ENCODE measurements at places on chromosomes 11 and 22. TPM values are rescaled to one million over a fixed set of nuclear protein-coding genes. Genes with fewer than 3 reads are reported as not detected.

GRCh38 chr11:43736502-43737200, 56.1 kb downstream of the HSD17B12 start:
- DNase-seq, result no peak

DNA sequence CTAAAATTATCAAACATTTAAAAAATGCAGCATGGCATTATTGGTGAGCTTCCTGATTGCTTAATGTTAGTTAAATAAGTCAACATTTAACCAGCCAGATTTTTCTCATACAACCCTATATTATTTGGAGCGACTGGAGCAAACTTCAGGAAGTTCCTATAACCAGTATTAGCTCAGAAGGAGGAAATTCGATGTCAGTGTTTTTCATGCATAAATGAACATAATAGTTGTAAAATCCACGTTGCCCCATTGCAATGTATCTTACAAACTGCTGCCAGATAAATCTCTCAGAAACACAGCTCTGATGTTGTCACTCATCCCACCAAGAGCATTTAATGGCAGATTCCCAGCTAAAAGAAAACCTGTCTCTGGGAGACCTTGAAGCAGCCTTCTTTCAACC, 278.5 kb downstream of the CASP12 start:
- DNase-seq, result no peak

GRCh38 chr11:59172345-59173079, 580 bp downstream of the DTX4 start:
- no peak for DNase-seq

DNA sequence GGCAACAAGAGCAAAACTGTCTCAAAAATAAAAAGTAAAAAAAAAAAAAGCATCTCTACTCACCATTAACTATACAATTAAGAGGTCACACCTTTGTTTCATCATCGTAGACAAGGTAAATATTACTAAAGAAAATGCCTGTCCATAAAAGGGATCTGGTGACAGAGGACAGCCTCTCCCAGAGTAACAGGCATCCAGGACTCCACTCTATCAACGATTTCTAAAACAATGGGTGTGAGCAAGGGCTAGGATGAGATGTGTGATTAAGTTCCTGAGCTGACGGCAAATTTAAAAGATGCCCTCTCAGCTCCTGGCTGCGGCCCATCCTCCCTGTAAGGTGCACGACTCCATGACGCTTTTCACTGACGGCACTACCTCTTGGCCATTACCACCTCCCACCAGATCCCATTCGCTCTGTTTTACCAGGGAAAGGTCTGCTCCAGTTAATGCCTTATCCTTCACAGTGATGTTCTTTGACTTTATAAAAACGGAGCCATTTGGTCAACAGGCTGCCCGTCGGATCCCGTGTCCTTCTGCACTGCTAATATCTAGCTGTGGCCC, 2.3 kb upstream of the TMEM45B start:
- no peak for DNase-seq

GRCh38 chr22:36925388-36926290, 12.2 kb downstream of the CSF2RB start:
- no peak for DNase-seq

DNA sequence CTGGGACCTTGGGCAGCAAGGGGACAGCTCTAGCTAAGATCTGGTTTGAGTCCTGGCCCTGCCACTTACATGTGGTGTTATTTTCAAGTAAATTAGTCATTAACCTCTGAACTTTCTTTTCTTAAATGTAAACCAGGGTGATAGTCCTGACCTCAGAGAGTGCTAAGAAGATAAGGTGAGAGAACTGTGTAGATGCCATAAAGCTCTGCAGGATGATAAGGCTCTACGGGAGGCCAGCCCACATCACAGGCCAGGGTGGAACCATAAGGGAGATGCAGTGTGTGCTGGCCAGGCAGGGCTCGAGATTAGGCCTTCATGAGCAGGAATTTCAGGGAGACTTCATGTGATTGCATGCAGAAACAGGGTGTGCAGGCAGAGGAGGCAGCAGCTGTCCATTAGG, 24.2 kb downstream of the NECTIN1 start:
- no peak for DNase-seq

- no peak for DNase-seq
Measured at GRCh38 chr11:63682066-63683021, 1.0 kb downstream of the RTN3 start.

DNA sequence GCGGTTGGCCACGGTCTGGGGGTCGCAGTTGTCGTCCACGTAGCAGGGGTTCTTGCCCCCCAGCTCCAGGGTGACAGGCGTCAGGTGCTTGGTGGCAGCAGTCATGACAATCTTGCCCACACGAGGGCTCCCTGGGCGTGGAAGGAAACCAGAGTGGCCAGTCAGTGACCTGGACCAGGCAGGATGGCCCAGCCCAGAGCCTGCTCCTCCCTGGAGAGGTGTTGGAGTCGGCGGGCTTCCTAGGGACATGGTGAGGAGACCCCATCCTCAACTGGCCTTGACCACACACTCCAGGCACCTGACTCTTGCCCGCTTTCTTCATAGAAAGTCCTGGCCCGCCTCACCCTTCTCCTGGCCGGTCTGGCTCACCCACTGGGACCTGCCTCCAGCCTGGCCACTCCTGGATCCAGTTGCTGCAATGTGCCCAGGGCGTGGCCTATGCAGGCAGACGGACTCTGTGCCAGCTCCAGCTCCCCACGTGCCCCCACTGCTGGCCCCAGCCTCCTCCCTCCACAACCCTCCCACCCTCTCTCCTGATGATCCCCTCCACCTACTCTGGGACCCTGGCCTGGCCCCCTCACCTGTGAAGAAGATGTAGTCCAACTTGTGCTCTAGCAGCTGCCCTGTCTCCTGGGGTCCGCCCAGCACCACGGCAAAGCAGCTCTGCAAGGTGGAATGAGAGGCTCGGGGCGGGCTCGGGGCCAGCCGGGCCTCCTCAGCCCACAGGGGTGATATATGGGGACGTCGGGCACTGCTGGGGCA, 8.7 kb downstream of the ALDH3B2 start:
- no peak for DNase-seq

GRCh38 chr11:93481696-93482095, 61.5 kb downstream of the SMCO4 start:
- DNase-seq, result no peak

DNA sequence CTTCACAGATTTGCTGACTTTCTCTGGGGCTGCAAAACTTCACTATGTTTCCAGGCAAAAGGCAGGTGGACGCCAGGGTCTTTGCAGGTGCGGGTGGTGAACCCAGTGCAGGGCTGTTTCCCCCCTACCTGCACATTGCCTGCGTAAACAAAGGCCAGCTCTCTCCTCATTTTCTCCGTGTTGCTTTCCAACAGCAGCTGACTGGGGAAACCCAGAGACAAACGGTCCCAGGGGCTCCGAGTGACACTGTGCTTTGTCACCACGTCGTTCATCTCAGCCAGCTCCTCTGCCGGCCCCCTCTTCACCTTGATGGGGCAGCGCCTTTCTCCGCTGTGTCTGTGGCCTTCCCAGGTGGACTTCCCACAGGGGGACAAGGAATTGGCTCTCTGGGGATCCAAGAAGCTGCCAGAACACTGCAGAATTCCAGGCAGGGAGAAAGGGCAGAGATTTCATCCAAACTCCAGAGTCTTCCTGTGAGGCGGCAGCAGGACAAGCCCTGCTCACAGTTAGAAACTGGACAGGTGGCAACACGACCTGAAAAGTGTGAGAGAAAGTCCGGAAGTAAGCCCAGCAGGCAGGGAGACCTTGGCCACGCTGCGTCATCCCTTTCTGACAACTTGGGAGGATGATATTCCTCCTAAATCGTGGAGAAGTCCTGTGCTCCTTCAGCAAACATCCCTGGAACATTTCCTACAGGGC, 1493.7 kb downstream of the TBC1D22A start:
- no peak for DNase-seq

- no peak for DNase-seq
Measured at GRCh38 chr22:30881361-30882183, 87.0 kb downstream of the MORC2 start.

DNA sequence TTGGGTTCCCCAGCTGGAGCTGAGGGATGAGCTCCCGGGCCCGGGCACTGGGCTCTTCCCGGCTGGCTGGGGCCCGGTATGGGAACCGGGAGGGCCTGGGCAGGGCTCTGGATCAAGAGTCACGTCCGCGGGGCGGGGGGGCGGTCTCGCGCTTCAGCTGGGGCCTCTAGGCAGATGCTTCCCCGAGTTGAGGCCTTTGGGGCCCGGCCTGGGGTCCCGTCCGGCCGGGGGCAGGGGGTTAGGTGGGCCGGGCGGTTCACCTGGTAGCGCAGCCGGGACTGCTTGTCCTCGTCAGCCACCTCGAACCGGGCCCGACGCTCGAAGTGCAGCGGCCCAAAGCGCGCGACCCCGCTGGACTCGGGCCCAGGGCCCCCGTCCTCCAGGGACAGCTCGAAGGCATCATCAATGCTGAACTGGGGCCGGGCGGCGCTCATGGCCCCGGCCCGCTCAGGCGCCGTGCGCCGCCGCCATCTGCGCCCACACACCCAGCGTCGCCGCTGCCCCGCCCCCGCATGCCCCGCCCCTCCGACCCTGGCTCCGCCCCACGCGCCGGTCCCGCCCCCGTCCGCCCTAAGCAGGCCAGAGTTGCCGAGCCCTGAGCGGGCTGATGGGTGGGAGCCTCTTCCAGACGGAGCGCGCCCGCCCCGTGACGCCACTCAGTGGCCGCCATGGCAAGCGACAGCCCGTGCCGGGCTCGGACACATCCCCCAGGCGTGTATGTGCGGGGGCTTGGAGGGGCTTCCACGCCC, at the start of gene TMEM134:
TMEM134 (minus strand) TSS at position 493 of the 749 bp plus-strand sequence; CDS start at position 434, 59 bp downstream.
- peak; percentile 89 for DNase-seq

- DNase-seq, result no peak
Measured at GRCh38 chr11:134034496-134035381, 34.1 kb upstream of the JAM3 start.

GRCh38 chr11:83918476-83918875, 632.3 kb upstream of the CCDC90B start:
- no peak for DNase-seq

DNA sequence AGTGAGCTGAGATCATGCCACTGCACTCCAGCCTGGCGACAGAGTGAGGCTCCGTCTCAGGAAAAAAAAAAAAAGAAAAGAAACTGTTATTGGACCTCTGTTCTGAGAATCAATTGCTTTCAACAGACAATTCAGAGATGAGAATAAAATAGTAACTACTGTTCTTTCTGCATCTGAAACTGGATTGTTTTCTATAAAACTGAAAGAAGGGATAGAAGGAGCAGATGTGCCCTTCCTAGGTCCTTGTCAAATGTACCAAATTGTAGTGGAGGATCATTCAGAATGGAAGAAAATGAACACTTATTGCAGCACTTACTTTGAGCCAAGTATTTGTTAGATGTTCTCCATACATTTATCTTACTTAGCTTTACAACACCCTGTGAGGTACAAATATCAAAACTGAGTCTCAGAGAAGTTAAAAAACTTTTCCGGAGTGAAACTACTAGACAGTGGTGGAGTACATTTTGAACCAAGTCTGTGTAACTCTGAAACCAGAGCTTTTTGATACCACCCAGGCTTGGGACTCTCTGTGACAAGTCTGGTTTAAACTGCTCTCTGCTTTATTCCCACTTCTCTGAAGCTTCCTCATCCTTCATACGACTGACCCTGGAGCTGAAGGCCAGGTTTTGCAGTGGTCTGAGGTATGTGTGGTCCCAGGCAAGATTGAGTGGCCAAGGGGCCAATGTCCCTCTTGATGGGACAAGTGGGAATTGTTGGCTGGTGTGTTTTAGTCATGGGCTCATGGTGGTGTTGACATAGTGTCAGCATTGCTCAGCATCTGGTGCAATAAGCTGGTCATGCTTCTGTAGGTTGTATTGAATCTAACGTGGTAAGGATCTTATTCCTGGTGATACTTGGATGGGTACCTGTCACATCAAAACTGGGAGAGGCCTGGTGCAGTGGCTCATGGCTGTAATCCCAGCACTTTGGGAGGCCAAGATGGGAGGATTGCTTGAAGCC, 48.2 kb upstream of the CCDC134 start:
- DNase-seq, result no peak

DNA sequence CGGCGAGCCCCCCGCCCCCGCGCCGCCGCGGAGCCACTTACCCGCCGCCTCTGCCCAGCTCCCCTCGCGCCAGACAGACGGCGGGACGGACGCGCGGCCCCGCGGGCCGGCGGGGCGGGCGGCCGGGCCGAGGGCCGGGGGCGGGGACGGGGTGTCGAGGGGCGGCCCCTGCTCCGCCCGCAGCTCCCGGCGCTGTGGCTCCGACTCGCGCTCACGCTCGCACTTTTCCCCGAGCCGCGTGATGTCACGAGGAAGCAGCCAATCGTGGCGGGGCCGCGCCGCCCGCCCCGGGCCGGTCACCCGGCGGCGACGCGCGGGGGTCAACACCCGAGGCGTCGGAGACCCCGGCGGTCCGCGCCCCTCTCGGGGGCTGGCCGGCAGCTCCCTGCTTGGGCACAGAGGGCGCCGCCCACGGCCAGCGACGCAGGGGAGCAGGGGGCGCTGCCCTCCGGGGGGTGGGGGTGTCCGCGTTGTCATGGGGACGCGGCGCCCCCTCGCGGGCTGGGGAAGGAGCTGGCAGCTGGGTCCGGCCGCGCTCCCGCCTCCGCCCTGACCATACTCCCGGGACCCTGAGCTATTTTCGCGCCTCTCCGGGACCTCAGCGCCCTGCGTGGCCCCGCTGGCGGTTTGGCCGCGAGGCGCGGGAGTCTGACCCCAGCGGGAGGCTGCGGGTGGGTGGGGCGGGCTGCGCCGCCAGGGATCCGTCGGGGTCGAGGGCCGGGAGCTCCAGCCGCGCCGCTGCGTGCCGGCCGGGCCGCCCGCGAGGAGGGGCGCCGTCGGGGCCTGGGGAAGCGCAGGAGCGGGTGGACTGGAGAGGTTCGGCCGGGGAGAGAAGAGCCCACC, at the start of gene CHRM4:
CHRM4 (minus strand) TSS at position 199 of the 843 bp plus-strand sequence. CDS start 5,219 bp downstream, outside the sequence.
- no peak for DNase-seq

DNA sequence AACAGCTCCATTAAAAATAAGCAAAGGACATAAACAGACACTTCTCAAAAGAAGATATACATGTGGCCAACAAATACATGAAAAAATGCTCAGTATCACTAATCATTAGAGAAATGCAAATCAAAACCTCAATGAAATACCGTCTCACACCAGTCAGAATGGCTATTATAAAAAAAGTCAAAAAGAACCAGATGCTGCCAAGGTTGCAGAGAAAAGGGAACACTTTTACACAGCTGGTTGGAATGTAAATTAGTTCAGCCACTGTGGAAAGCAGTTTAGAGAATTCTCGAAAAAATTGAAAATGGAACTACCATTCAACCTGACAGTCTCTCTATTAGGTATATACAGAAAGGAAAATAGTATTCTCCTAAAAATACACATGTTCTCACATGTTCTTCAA, 102.4 kb upstream of the FIBIN start:
- no peak for DNase-seq

DNA sequence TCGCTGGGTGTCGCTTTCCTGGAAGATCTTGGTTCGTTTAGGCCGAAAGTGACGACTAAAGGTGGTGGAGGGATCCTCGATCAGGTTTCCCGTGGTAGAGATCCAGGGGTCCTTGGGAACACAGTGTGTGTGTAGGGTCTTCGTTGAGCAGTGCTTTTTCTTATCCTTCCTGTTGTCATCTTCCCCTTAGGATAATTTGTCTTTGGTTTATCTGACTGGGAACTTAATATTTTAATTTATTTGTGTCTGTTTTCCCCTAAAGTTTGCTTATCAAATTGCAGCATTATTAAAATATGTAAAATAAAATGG, 403 bp downstream of the RBM7 start:
- DNase-seq, result no peak

Gene BATF2
- total RNA-seq, result not detected

Gene ADM2
- total RNA-seq, result 2.4 TPM

Gene SLC1A2
- 0.12 TPM for total RNA-seq

Gene MMP27
- not detected for total RNA-seq

Gene HEPHL1
- total RNA-seq, result not detected

Gene PRR5
- total RNA-seq, result 51.8 TPM

Gene ABCC8
- total RNA-seq, result not detected

Gene SLN
- total RNA-seq, result not detected

Gene SMTNL1
- total RNA-seq, result not detected

Gene TCN2
- 0.65 TPM for total RNA-seq
